GM12865 (cell line): ENCODE measurements at places on chromosomes 6 and 20.
A peak's percentile ranks its signal among the peaks of the same experiment; 100 is the strongest.

GRCh38 chr6:52815167-52816092 lies 11.8 kb upstream of the GSTA1 start:
- DNase-seq: peak; percentile 44

- DNase-seq: no peak
Observed at GRCh38 chr20:10131732-10132345, 86.8 kb upstream of the SNAP25 start.

DNA sequence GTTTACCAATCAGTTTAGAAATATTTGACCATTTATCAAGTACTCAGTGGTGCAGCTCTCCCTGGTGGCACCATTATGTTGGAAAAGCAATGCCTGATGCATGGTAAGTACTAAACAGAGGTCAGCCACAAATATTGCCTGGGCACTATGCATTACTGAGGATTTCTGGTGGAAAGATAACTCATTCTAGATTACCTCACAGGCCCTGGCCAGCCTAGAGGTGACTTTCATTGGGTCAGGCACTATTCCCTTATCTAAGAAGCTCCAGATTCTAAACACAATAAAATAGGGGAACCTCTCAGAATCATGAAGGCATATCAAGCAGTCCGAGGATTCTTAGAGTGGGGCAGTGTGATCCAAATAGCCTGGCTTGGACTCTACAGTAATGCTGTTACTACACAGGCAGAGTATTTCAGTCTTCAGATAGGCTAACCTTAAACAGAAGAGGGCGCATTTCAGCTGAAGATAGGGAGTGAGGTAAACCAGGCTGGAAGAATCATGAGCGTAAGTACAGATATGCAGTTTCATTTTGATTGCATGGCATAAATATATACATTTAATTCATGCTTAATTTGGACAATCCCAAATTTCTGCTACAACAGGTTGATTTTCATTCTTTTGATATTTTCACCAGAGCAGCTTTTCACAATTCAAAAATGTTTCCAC lies 12.1 kb downstream of the LGSN start:
- peak; percentile 78 for DNase-seq

DNA sequence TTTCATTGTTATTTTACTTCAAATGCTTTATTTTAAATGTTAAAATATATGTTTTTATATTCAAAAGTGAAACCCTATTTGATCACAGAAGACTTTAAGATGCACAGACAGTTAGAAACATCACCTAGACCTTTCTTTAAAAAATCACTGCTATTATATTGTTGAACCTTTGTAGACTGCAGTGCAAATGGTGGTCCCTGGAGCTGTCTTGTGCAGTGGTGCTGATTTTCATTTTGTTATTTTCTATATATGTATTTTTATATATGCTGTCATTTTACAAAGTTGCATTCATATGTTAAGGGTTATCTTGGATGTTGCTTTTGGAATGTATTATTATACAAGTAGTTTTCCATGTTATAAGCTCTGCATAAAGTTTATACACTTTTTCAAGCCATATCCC lies 18.7 kb upstream of the HLA-B start:
- no peak for DNase-seq

GRCh38 chr20:46562373-46563169 lies 12.1 kb upstream of the OCSTAMP start:
- DNase-seq: peak; percentile 75

DNA sequence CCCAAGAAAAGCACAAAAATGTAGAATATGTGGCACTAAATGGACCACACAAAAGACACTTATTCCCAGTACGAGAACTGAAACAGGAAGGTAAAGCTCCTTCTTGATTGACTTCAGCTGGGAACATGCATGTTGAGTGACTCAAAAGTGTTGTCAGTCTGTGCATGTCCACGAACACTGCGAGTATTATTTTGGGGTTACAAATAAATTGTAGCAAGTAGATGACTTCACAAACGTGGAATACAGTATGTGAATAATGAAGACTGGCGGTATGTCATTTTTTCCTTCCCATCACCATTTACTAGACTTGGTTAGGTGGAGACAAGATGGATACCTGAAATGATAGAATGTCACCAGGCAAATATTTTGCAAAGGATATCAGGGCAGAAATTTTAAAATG lies 45.4 kb downstream of the L3MBTL3 start:
- no peak for DNase-seq

GRCh38 chr6:100612094-100612493 lies 147.4 kb upstream of the SIM1 start:
- DNase-seq: no peak

- DNase-seq: no peak
Observed at GRCh38 chr6:105177556-105177955, 2.3 kb downstream of the POPDC3 start.

DNA sequence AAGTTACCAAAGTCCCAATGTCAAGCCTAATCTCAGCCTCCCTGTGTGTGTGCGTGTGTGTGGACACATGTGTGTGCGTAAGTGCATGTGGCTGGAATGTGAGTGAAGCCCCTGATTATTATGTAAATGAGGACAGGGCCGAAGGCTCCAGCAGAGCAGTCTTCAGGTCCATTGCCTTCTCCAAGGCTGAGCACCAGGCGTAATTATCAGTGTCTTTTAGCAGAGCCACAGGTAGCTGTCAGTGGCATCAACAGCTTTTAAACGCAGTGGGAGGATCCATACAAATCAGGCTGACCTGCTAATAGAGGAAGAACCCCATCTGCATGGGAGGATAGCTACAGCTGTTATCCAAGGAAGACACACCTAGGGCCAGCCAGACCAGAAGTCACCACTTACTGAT lies 324.3 kb upstream of the MOCS1 start:
- DNase-seq: no peak

DNA sequence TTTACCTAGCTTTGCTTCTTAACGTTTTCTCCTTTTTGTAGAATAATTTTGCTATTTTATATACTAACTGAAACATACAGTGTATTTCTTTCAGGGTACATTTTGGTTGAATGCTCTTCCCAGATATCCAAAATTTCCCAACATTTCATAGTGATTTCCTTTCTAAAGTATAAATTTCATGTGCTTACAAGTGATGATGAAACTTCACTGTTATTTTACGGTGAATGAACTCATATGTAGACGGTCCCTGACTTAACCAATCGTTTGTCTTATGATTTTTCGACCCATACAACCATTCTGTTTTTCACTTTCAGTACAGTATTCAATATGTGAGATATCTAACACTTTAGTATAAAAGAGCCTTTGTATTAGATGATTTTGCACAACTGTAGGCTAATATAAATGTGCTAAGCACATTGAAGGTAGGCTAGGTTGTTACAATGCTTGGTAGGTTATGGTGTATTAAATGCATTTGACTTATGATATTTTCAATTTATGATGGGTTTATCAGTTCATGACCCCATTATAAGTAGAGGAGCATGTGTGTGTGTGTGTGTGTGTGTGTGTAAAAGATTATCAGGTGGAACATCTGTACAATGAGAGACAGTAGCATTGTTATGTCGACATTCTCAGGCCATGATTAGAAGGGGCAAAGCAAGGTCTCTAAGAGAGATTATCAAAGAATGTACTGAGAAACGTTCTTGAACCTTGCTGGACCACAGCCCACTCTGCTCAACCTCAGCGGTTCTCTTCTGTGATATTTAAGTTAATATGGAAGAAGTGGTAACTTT lies 20.9 kb downstream of the HIVEP1 start:
- DNase-seq: no peak

- no peak for DNase-seq
Observed at GRCh38 chr6:168015009-168015408, 17.5 kb downstream of the KIF25 start.

GRCh38 chr20:53299831-53300230 lies 293.8 kb downstream of the ZNF217 start:
- DNase-seq: no peak

DNA sequence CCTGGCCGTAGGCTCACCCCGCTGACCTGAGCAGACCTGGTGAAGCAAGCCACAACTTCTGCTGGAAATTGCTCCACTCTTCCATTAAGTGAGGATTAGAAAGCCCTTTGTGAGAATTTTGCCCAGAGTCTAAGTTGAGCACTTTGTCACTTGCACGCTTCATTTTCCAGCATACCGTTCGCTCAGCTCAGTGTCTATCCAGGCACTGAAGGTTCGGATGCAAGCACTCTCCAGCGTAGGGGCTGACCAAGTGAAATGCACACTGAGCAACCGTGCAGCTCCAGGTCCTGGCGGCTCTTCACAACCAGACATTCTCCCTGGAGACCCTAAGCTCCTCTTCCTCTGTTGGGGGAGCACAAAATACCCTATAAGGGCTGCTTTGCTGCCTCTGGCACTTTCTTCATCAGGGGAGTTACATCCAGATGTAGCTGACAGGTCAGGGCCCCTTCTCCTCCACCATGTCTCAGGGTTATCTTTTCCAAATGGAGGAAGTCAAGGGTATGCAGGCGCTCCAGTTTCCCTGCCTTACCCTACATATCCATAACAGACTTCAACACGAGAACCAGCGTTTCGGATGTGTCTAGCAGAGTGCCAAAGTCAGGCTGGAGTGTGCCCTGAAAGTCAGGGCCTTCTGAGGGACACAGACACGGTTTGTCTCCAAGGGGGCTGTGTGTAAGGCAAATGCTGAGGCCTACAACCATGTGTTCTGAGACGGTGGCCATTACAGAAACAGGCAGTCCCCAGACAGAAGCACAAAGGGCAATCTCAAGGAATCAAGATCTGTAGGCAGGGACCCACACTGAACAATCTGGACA lies 146.7 kb upstream of the AFDN start:
- DNase-seq: no peak

DNA sequence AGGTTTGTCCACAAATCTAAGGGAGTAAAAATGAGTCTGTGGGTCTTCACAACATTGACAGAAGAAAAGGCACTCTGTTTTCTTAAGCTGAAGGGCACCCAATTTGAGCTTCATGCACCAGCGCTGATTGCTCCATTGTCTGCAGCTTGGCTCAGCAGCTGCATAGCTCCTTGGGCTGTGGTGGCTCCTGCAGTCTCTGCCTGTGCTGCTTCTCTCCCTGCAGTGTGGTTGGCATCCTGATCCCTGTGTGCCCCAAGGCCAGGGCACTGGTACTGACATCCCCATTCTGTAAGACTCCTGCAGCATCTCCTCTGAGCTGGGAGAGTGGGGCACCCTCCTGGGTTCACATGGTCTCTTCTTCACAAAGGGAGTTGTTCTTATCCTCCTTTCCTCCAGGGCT lies 83.2 kb upstream of the B3GAT2 start:
- no peak for DNase-seq

DNA sequence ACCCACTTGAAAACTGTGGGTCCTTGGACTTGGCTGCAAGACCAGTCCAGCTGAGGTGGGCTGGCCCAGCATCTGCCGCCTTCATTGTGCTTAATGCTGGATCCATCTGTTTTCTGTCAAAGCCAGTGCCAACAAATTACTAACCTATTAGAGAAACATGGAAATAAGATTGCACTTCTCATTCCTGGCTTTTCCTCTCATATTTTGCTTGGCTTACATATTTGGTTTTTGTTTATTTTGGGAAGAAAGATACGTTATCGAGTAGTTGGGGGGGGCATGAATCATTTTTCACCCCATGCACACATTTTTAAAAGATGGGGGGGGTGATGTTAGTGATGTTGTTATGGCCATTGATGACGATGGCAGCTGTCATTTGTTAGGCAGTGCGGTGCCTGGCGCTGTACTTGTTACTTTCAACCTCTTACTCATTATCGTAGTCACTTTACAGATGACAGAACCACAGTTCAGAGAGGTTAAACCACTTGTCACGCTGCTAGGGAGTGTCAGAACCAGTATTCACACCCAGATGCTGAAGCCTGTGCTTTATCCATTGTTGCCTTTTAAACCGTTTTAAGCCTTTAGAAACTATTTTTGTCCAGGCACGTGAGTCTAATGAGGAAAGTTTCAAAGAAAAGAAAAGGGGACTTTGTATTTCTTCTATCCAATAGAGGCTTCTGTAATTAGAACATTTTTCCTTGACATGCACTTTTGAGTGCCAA lies 180.0 kb downstream of the TMEM242 start:
- DNase-seq: no peak

DNA sequence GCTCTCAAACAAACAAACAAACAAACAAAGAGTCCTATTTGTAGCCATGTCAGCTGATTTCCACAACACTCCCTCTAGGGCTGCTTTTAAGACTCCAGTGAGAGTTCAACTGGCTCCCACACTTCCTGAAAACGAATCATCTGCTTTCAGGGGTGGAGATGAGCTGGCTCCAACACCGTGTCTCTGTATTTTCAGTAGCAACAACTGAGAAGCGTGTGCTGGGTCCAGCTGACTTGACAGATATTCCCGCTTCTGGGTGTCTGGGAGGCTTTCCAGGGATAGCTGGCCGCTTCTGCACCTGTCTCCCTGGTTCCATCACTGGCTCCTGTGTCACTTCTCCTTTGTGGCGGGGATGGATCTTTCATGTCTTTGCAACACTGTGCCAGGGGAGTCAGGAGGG lies 272.5 kb upstream of the SOX4 start:
- DNase-seq: no peak
